ENCODE measurements at places on chromosomes 4 and X. TPM values are rescaled to one million over a fixed set of nuclear protein-coding genes. Genes with fewer than 3 reads are reported as not detected.
A peak's percentile ranks its signal among the peaks of the same experiment; 100 is the strongest.

DNA sequence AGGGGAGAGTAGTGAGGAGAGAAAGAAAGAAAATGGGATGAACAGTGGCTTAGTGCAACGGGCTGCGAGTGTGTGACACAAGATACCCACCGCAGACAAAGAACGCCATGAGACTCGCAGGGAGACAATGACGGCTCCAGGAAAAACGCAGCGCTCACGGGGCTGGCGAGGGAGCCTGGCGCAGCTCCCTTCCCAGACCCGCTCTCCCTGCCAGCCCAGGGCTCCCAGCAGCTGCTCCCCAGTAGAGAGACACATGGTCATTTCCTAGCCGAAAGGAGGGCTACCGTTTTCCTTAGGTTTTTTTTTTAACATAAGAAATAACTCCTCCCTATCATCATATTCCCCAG lies 149.5 kb downstream of the MAML3 start:
- no peak for DNase-seq

GRCh38 chr4:183289688-183290087 lies 30.4 kb downstream of the CLDN22 start:
- no peak for DNase-seq

Gene AADAT
- total RNA-seq: not detected

Gene GPR119
- not detected for total RNA-seq

DNA sequence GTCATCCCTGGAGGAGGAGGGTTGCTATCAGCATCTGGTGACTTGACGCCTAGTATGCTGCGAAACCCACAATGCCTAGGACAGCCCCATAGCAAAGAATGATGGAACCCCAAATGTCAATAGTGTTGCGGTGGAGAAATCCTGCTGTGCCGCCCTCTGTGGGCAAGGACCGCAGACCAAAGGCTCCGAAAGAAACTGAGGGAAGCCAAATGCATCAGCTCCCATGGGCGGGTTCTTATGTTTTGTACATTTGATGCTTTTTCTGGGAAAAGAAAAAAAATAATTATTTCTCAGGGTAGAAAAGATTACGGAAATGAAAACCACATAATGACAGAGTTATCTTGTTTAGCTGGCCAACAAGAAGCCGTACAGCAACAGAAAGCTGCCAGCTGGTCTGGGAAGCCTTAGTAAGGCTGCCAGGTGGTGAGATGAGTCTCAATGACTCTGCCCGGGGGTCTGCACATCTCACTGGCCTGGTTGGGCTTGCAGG lies 95.0 kb upstream of the TBL1X start:
- no peak for DNase-seq

GRCh38 chr4:16865209-16865896 lies 33.1 kb downstream of the LDB2 start:
- DNase-seq: no peak

DNA sequence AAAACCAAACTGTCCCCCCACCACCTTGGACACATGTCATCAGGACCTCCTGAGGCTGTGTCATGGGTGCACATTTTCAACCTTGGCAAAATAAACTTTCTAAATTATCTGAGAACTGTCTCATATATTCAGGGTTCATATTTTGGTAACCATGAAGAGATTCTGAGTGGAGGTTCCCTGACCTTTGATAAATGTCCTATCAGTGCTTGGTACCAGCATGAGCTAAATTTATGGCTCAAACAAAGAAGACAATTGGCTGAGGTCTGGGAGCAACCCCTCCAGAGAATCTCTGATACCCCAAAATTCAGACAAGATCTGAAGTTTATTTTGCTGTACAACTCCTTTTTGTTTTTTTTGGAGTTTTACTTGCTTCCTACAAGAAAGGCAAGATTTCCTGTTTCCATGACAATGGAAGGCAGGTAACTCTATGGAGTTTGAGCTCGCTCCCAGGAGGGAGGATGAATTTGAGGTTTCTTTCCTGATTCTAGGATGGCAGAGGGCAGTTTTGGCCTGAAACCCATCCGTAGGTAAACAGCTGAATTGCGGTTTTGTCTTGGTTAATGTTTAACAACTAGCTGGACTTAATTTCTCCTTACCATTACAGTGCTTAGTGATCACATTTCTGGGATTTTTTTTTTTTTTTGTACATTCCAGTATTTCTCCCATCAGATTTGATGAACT lies 14.5 kb downstream of the UGT2B15 start:
- no peak for DNase-seq

Gene S100P
- 1.5 TPM for total RNA-seq

DNA sequence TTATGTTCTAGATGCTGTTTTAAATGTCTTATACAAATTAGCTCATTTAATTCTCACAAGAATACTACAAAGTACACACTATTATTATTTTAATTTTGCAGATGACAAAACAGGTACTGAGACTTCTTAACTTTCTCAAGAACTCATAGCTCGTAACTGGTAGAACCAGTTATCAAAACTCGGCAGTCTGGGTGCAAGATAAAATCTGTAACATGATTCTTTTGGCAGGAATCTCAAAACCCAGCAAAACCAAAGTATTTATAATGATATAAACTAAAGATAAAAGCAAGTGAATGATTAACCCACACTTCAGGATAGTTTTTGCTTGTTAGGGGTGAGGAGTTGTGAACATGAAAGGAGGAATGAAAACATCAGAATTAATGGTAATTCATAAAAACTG lies 27.6 kb downstream of the CLNK start:
- no peak for DNase-seq

Gene RTL9
- not detected for total RNA-seq

- DNase-seq: no peak
These were observed 2.6 kb downstream of the CDKL5 start for GRCh38 chrX:18428006-18428405.

- no peak for DNase-seq
These were observed 66.1 kb upstream of the ENPP6 start for GRCh38 chr4:184283659-184284335.

DNA sequence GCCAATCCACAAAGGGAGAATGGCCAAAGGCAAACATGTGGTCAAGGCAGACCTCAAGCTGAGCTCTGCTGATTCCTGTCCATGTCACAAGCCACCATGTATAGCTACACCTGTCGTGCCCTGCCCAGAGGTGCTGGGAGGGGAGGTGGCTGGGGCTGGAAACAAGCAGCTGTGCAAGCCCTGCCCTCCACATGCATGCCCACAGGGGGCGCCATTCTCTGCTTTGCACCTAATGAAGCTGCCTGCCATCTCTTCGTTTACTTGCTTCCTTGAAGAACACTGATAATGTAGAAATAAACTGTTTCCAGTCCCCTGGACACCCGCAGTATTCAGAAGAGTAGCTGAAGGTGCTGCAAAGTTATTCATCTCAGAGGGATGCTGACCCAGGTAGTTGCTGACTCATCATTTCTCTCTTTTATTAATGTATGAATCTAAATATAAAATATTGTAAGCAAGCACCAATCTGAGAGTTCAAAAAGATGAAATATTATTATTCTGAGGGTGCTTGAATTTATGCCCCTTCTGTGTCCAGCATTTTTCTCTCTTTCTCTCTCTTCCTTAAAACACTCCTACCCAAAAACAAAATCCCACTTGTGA lies 278.6 kb downstream of the ADGRA3 start:
- DNase-seq: peak; percentile 64

Gene FHIP1A
- 0.45 TPM for total RNA-seq

- no peak for DNase-seq
These were observed 92.3 kb upstream of the QRFPR start for GRCh38 chr4:121472937-121473721.

Gene DGAT2L6
- not detected for total RNA-seq

All from activated naive CD8-positive, alpha-beta T cell treated with anti-CD3 and anti-CD28 coated beads, Interleukin-2, amount 10 ng/mL, durations not matched to agents 7 days and 5 days (primary cell).